ENCODE measurements at places on chromosomes 1 and 21. TPM values are rescaled to one million over a fixed set of nuclear protein-coding genes. Genes with fewer than 3 reads are reported as not detected.
A peak's percentile ranks its signal among the peaks of the same experiment; 100 is the strongest.

- H3K36me3 ChIP-seq = no peaks in the 10 kb centered on the region
- no peaks in the 10 kb centered on the region for H3K27me3 ChIP-seq
- DNase-seq = no peak
Observed at GRCh38 chr1:36658838-36659237, 176.1 kb upstream of the CSF3R start.

LYPD8 gene
- total RNA-seq = not detected

- H3K27me3 ChIP-seq = no peaks in the 10 kb centered on the region
- no peaks in the 10 kb centered on the region for H3K36me3 ChIP-seq
- H3K27ac ChIP-seq = no peak overlapping the region
- no peak for DNase-seq
Observed at GRCh38 chr1:87989346-87989745, 660.7 kb downstream of the LMO4 start.

DDR2 gene
- total RNA-seq = 2.8 TPM

HFM1 gene
- not detected for total RNA-seq

- H3K4me3 ChIP-seq = no peak overlapping the region
- H3K4me1 ChIP-seq = no peaks in the 10 kb centered on the region
- no peaks in the 10 kb centered on the region for H3K36me3 ChIP-seq
- no peak overlapping the region for H3K27ac ChIP-seq
- no peak for DNase-seq
Observed at GRCh38 chr1:165539908-165540307, 3.9 kb upstream of the LRRC52 start.

FNDC5 gene
- total RNA-seq = 1.4 TPM

TSPAN2 gene
- 0.37 TPM for total RNA-seq

PAQR7 gene
- 0.74 TPM for total RNA-seq

- no peaks in the 10 kb centered on the region for H3K36me3 ChIP-seq
- H3K4me1 ChIP-seq = no peaks in the 10 kb centered on the region
- H3K27ac ChIP-seq = no peak overlapping the region
- H3K4me3 ChIP-seq = no peak overlapping the region
Observed at GRCh38 chr1:156582388-156583017, 3.0 kb downstream of the TTC24 start.

OR2L13 gene
- total RNA-seq = not detected

IQCC gene
- 0.43 TPM for total RNA-seq

DNA sequence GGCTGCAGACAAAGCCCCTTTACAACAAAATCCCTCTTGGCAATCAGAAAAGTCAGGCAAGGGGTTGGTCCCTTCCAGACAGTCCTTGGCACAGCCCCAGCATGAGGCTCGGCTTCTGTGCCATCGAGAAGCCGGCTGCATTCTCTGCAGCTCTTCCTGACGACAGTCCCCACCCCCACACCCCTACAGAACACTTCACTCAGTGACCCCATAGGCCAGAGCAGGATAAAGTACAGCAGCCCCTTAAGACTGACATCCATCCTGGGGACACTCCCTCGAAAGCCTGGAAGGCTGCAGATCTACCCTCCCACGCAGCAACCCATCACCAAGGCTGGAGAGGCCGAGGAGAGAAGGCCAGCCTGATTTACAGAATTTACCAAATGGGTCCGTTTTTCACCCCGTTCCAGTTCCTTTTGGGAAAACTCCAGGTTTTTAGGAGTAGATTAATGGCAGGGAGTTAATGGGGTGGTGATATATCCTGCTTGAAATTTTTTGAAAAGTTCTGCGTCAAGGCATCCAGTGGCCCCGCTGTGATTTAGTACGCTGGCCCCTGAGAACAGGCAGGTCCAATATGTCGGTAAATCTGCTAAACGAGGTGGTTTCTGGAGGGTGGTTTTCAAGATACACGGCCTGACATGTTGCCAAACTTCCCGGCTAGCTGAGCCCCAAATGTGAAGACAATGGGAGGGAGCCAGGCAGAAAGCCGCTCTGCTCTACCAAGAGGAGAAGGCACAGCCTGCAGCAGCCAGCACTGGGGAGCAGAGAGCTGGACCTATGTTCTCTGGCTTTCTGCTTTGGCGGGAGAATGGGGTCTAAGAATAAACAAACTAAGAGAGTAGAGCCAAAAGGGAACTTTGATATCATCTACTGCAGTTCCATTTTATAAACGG, 81.7 kb downstream of the SSBP3 start:
- no peaks in the 10 kb centered on the region for H3K27me3 ChIP-seq
- H3K4me1 ChIP-seq = peaks cover 18% of the 10 kb centered on the region
- no peak for DNase-seq
- no peak overlapping the region for H3K4me3 ChIP-seq

GRCh38 chr1:218810306-218810705, 363.4 kb upstream of the LYPLAL1 start:
- DNase-seq = no peak
- no peaks in the 10 kb centered on the region for H3K27me3 ChIP-seq
- peaks cover 1% of the 10 kb centered on the region for H3K4me1 ChIP-seq
- no peaks in the 10 kb centered on the region for H3K36me3 ChIP-seq
- H3K27ac ChIP-seq = no peak overlapping the region

TNFSF4 gene
- 0.56 TPM for total RNA-seq

LDLRAD1 gene
- 0.44 TPM for total RNA-seq

GRCh38 chr21:35933466-35933865, 126.9 kb downstream of the SETD4 start:
- no peak overlapping the region for H3K4me3 ChIP-seq
- peak; percentile 46 for DNase-seq
- H3K27ac ChIP-seq = no peak overlapping the region
- H3K36me3 ChIP-seq = no peaks in the 10 kb centered on the region
- H3K27me3 ChIP-seq = no peaks in the 10 kb centered on the region
- no peaks in the 10 kb centered on the region for H3K4me1 ChIP-seq

- H3K36me3 ChIP-seq = no peaks in the 10 kb centered on the region
- H3K4me1 ChIP-seq = no peaks in the 10 kb centered on the region
- H3K27ac ChIP-seq = no peak overlapping the region
- DNase-seq = no peak
Observed at GRCh38 chr1:237932816-237933215, 42.1 kb upstream of the ZP4 start.

DNA sequence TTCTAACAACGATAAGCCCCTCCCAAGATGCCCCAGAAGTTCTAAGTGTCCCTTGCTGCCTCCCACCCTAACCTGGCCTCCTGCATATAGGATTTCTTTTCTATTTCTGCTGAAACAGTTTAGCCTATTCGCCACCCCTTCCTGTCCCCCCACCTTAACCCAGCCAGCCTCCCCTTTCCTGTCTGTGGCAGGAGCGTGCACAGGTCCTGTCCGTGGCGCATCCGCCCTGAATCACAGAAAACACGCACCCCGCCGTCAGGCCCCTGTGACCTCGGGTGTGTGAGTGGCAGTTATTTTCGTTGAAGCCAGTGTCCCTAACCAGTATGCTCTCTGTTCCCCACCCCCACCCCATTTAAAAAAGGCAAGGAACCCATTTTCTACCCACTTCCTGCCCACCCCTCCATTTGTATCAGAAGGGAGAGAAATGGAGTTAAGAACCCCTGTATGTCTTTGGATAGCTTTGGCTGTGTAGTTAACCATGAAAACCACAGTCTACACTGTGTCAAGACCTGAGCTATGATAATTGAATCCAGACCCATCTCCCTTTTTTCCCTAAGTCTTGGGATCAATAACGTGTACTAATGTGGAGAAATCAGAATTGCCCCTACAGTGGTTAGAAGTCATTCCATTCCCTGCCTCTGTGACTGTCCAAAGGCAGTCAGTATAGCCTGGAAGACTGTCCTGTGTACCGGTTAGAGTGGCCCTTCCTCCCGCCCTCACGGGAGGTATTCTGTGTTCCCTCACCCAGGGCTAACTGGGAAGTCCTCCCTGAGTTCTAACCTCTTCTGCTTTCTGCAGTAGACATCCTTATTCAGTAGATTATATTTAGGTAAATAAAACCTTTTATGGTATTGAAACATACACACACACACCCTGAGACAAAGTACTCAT, 1.8 kb downstream of the PLEKHO1 start:
- H3K27me3 ChIP-seq = no peaks in the 10 kb centered on the region
- no peaks in the 10 kb centered on the region for H3K36me3 ChIP-seq
- no peak for DNase-seq
- H3K4me1 ChIP-seq = no peaks in the 10 kb centered on the region

GRCh38 chr1:11862890-11863289, 4.1 kb upstream of the NPPB start:
- H3K27ac ChIP-seq = no peak overlapping the region
- H3K27me3 ChIP-seq = peaks cover 16% of the 10 kb centered on the region
- peaks cover 3% of the 10 kb centered on the region for H3K4me1 ChIP-seq
- H3K36me3 ChIP-seq = no peaks in the 10 kb centered on the region
- DNase-seq = no peak

GRCh38 chr1:64505232-64505943, 35.5 kb downstream of the CACHD1 start:
- no peaks in the 10 kb centered on the region for H3K27me3 ChIP-seq
- no peak overlapping the region for H3K27ac ChIP-seq
- H3K36me3 ChIP-seq = no peaks in the 10 kb centered on the region
- peak overlapping the region; percentile 15 for H3K4me3 ChIP-seq
- no peaks in the 10 kb centered on the region for H3K4me1 ChIP-seq
- peak; percentile 51 for DNase-seq

GRCh38 chr1:181660621-181661020, 177.3 kb downstream of the CACNA1E start:
- H3K4me3 ChIP-seq = no peak overlapping the region
- H3K27me3 ChIP-seq = no peaks in the 10 kb centered on the region
- peak overlapping the region; percentile 61 for H3K27ac ChIP-seq
- H3K36me3 ChIP-seq = no peaks in the 10 kb centered on the region

HTR6 gene
- not detected for total RNA-seq

NTMT2 gene
- total RNA-seq = not detected

TMEM50A gene
- 39.8 TPM for total RNA-seq

DNA sequence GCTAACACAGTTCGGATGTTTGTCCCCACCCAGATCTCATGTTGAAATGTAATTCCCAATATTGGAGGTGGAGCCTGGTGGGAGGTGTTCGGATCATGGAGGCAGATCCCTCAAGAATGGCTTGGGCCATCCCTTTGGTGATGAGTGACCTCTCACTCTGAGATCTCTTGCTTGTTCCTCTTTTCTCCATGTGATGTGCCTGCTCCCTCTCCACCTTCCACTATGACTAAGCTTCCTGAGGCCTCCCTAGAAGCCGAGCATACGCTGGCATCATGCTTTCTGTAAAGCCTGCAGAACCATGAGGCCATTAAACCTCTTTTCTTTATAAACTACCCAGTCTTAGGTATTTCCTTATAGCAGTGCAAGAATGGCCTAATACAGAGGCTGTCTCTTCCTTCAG, 8.1 kb upstream of the PLA2G5 start:
- no peaks in the 10 kb centered on the region for H3K4me1 ChIP-seq
- no peak for DNase-seq
- H3K36me3 ChIP-seq = no peaks in the 10 kb centered on the region
- H3K27me3 ChIP-seq = no peaks in the 10 kb centered on the region
- H3K27ac ChIP-seq = no peak overlapping the region
- H3K4me3 ChIP-seq = no peak overlapping the region

DNA sequence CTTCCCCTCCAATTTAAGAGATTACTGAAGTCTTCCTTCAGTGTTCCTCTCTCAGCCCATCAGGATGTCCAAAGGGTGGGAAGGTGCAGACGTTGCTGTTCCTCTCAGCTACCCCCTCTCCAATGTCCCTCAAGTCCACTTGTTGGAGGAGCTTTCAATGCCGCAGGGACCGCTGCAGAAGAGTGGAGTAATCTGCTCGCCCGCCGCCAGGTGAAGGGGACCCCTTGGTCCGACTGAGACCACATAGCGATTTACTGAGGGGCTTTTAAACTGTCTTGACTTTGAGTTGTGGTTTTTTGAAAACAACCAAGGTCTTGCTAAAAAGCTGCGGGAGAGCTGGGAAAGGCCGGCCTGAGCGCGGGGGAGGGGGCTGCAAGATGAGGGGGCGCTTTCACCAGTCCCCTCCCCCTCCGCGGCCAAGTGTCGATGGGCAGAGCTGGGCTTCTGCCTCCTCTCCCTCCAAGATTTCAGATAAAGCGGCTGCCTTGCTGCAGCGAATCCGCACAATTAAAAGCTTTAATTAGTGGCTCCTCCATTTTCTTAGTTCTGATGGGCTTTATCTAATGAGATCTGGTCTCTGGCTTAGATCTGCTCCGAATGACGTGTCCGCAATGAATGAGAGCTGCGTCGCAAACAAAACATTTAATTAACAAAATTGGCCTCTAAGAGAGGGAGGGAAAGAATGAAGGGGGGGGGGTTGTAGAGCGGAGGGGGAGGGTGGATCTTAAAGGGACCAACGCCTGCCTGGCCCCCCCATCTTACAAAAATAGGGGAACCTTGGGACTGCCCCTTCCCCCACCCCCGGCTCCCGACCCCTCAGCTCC, 5.9 kb downstream of the LMO4 start:
- H3K36me3 ChIP-seq = peaks cover 5% of the 10 kb centered on the region
- H3K27ac ChIP-seq = peak overlapping the region; percentile 72
- H3K4me3 ChIP-seq = peak overlapping the region; percentile 54
- H3K27me3 ChIP-seq = no peaks in the 10 kb centered on the region
- H3K4me1 ChIP-seq = peaks cover 46% of the 10 kb centered on the region

DNA sequence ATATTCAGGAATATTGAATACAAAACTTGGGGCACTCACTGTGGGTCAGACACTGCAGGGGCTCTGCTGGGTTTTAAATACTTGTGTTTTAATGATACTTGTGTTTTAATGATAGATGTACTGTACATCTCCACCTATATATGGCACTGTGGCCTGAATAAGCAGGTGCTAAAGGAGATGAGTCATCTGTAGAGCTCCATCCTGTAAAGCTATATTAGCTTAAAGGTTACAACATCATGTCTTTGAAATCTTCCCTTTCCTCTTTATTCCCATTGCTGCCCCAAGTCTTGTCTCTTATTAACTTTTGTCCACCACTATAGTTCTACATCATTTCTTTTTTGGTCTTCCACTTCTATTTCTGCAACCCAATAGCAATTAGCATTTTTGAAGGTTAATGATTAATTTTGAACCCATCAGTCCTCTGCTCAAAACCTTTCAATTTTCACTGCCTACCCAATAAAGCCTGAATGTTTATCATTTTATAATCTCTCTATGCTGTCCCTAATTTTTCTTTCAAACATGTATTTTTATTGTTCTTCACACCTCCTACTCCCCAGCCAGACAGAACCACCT, 113.3 kb upstream of the PTGFR start:
- no peaks in the 10 kb centered on the region for H3K36me3 ChIP-seq
- no peak overlapping the region for H3K27ac ChIP-seq
- H3K27me3 ChIP-seq = no peaks in the 10 kb centered on the region

GRCh38 chr1:24193046-24193445, 6.0 kb upstream of the IFNLR1 start:
- H3K4me1 ChIP-seq = no peaks in the 10 kb centered on the region
- DNase-seq = no peak
- H3K36me3 ChIP-seq = no peaks in the 10 kb centered on the region
- H3K27ac ChIP-seq = no peak overlapping the region
- H3K27me3 ChIP-seq = no peaks in the 10 kb centered on the region
- no peak overlapping the region for H3K4me3 ChIP-seq

- H3K4me1 ChIP-seq = no peaks in the 10 kb centered on the region
- H3K4me3 ChIP-seq = no peak overlapping the region
- no peak for DNase-seq
- H3K27me3 ChIP-seq = no peaks in the 10 kb centered on the region
Observed at GRCh38 chr1:226482975-226483700, 65.4 kb upstream of the STUM start.

GRCh38 chr1:215133532-215133931, 51.0 kb downstream of the KCNK2 start:
- no peak overlapping the region for H3K4me3 ChIP-seq
- no peaks in the 10 kb centered on the region for H3K4me1 ChIP-seq
- H3K27me3 ChIP-seq = no peaks in the 10 kb centered on the region
- no peak overlapping the region for H3K27ac ChIP-seq
- no peak for DNase-seq
- H3K36me3 ChIP-seq = no peaks in the 10 kb centered on the region

GRCh38 chr1:204931313-204931712, 60.7 kb downstream of the NFASC start:
- no peaks in the 10 kb centered on the region for H3K36me3 ChIP-seq
- no peaks in the 10 kb centered on the region for H3K4me1 ChIP-seq
- H3K27me3 ChIP-seq = no peaks in the 10 kb centered on the region
- no peak overlapping the region for H3K4me3 ChIP-seq
- H3K27ac ChIP-seq = no peak overlapping the region
- no peak for DNase-seq

Data from right lobe of liver (tissue), 6 donors.